ENCODE measurements at places on chromosomes 3 and 15.
A peak's percentile ranks its signal among the peaks of the same experiment; 100 is the strongest.

- DNase-seq = no peak
Measured at GRCh38 chr3:10390641-10391373, 69.9 kb upstream of the SEC13 start.

DNA sequence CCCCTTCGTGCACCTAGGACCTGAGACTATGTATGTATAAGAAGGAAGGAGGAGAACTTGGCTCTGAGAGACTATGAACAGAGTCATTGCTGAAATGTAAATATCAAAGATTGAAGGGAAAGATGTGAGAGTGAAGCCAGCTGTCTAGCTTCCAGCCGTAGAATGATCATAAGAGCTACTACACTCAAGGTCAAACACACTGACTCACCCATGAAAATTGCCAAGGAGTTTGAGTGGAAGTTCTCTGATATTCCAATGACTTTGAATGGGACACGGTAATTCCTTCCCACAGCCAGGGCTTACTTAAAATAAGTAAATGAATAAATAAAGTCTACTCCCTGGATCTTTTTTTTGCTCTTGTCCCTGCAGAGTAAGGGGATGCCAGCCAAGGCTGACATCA lies 398.9 kb upstream of the TPRG1 start:
- no peak for DNase-seq

GRCh38 chr3:58679446-58679845 lies 12.9 kb upstream of the FAM3D start:
- no peak for DNase-seq

DNA sequence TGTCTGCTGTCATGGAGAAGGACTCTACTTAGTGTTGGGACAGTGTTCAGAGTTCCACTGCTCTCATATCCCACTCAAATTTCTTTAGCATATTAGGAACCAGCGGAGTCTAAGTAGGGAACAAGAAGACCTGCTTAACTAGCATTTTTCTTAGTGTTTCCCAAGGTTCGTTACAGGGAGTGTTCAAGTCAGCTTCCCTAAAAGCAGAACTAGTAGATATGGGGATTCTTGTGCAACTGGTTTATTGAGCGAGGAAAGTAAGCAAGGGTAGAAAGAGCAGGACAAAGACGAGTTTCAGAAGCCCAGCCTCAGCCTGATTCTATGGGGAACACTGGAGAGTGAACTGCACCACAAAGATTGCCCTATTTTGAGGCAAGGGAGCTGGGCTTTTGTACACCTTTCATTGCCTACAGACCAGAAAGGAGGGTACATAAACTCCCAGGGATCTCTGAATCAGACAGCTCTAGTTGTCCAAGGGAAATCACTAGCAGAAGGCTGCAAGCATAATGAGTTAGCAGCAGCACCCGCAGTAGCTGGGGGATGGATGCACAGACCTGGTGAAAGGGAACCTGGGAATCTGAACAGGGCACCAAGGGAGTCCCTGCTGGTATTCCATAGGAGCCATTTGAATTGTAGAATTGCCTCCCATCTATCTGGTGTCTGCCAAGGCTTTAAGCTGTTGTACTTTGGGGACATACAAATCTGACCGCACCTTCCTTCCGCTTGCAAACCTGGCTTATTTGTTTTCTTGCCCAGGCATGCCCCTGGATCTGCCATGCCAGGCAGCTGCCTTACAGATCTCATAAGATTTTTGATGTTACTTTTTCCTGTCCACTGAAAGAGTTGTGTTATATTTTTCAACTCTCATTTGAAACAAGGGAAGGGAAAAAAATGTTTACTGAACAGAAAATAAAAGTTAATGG lies 15.1 kb downstream of the CMTM7 start:
- peak; percentile 86 for DNase-seq

- DNase-seq = no peak
Measured at GRCh38 chr15:91357486-91357885, 257.4 kb downstream of the SV2B start.

DNA sequence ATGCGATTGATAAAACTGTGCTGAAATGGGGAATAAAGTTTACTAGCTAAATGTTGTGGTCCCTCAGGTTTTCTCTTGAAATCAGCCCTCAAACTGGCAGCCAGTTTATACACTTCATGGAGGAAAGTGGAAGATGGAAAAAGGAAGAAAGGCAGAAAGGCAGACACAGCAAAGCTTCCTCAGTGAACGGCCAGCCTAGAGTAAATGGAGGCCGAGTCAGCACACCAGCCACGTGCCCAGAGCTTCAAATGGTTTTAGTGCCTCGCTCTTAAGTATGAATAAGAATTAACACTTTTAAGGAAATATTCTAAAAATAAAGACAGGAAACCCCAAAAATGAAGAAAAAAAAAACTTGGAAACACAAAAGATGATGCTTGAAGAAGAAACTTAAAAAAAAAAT lies 48.3 kb downstream of the GNB4 start:
- DNase-seq = no peak

- DNase-seq = no peak
Measured at GRCh38 chr15:84905016-84905916, 20.8 kb downstream of the SLC28A1 start.

GRCh38 chr3:141405591-141405990 lies 37.3 kb downstream of the ZBTB38 start:
- DNase-seq = no peak

DNA sequence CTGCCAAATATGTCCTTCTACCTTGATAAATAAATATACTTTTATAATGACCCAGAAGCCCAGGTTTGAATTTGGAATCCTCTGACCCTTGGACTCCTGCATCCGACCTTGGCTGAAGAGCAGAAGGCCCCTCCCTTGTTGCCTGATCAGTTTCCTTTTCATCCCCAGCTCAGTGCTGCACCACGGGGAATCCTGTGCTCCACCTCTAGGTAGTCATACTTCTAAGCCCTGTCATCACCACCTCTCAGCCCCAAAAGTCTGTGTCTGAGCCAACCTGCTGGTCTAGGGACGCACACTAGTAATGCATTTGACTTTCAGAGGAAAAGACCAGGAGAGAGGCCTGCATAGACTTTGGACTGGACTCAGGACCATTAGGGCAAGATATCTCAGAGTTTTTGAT lies 310.6 kb downstream of the NLGN1 start:
- DNase-seq = no peak

DNA sequence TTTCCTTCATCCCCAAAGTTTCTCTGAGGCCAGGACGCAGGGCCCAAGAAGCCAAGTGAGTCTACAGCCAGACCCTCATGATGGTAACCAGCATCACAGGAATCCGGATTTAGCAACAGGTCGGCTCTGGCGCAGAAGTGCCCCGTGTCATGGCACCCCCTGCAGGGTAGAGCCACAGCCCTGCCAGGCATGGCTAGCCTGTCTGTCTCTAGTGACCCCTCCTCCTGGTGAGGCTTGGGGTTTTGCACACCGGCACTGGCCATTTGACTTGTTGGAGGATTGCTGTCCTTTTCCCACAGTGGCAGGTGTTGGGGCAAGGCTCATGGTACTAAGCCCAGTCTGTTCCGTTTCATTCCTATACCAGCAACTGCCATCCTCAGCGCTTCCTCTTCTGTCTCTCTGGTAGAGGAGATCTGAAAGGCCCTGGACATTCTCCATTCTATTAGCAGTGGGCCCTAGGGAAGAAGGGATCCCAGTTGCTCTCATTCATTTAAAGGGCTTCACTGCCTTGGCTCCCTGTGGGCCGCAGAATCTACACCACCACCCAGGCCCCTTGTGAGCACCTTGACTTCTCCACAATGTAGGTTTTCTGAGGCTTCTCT lies 9.4 kb upstream of the CHAC1 start:
- no peak for DNase-seq

GRCh38 chr15:67303490-67304363 lies 49.1 kb downstream of the IQCH start:
- peak; percentile 16 for DNase-seq

- peak; percentile 92 for DNase-seq
Measured at GRCh38 chr3:9249273-9250192, at the start of gene SRGAP3. Gene SRGAP3, minus strand, starts transcription at chr3:9249646. Its CDS starts 695 bp downstream, at chr3:9248951.

GRCh38 chr3:151837057-151837456 lies 23.1 kb downstream of the AADAC start:
- peak; percentile 23 for DNase-seq

GRCh38 chr3:64575211-64575844 lies 112.5 kb downstream of the ADAMTS9 start:
- DNase-seq = no peak

DNA sequence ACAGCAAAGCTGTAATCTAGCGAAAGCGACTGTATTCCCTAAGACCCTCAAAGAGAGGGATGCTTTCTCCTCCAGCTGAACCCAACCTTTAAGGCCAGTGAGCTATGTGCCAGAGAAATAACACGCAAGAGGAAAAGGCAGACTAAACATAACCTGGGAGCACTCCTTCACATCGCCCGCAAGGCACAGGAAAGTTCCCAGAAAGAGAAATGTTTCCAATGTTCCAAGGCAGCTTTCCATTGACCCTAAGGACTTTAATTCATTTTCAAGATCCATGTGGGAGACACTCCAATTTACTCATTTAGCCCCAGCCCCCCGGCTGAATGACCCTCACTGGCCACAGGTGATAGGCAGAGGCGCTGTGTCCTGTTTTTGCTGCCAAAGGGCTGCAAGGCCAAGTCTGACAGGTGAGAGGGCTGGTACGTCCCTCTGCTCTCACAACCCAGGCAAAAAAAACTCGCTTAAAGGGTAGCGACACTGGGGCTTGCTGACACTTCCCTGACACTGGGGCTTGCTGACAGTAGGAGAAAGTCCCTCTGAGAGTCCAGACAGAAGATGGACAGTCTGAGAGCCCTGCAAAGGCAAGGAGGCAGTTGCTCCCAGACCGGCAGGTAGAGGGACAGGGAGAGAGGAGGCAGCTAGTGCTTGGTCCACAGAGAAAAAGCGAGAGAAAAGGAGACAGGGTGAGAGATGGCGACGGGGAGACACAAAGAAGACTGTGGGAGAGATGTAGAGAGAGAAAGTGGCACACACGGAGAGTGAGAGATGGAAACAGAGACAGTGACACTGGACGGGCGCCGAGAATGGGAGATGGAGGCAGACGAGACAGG lies 702 bp downstream of the ARHGEF3 start:
- no peak for DNase-seq

- DNase-seq = no peak
Measured at GRCh38 chr3:160217675-160218074, 7.5 kb upstream of the C3orf80 start.

DNA sequence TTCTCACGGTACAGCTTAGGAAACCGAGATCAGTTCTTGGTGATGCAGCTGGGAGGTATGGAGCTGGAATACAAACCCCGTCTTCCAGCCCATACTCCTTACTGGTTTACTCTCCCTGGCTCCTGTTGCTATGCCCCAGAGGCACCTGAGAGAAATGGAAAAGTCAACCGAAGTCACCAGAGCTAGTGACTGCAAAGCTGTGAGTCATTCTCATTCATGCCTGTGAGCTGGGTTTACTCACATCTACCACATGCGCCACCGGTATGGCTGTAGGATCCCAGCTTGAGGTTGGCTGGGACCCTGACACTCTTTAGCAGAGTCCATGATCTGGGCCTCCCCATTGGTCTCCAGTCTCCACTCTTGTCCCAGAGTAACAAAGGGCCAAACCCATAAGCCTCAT lies 111.5 kb upstream of the ETV5 start:
- no peak for DNase-seq

DNA sequence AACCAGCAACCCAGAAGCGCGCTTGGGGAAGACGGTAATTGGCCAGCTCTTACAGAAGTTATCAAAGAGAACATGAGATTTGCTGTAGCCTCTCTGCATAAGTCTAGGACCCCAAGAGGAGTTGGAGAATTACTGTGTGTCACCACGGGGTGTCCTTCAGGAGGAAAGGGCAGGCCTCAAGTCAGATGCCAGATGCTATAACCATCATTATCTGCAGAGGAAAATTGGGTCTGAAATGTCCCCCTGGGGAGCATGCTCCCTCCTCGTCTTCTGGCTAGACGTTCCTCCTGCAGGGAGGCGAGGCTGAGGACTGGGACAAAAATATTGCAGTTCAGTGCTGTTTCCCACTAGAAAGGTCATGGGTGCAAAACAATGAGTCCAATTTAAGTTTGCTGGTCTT lies 380.5 kb upstream of the CFAP20DC start:
- DNase-seq = no peak

- no peak for DNase-seq
Measured at GRCh38 chr3:105613120-105613519, 246.4 kb downstream of the ALCAM start.

- DNase-seq = no peak
Measured at GRCh38 chr15:90883526-90883975, 753 bp upstream of the FES start.

- peak; percentile 74 for DNase-seq
Measured at GRCh38 chr3:15272426-15273196, 59.8 kb downstream of the SH3BP5 start.

- no peak for DNase-seq
Measured at GRCh38 chr3:130528120-130528519, 11.1 kb downstream of the COL6A6 start.

DNA sequence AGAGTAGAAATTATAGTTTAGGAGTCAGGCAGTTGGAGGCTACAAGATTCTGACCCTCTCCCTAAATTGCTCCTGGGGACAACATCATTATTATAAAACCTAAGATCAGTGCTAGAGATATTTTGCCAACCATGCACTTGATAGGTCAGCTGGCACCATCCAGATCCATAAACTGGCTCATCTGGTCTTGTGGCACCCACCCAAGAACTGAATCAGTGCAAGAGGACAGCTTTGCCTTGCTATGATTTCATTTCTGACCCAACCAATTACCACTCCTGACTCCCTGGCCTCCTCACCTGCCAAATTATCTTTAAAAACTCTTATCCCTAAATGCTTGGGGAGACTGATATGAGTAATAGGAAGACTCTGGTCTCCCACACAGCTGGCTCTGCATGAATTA lies 461.1 kb upstream of the TGFBR2 start:
- DNase-seq = no peak

DNA sequence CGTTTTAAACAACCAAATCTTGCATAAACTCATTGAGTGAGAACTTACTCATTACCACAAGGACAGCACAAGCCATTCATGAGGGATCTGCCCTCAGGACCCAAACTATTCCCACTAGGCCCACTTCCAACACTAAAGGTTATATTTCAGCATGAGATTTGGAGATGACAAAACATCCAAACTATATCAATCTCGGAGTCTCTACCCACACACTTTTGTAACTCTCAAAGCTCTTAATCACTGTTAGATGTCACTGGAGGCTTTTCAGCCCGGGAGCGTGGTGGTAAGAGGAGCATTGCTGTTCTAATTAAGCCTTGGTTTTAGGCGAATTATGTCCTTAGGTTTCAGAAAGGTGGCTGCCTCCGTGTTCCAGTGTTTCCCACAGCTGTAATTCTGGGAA lies 86.3 kb downstream of the CNTN6 start:
- DNase-seq = no peak

- no peak for DNase-seq
Measured at GRCh38 chr15:87263871-87264270, 992.7 kb downstream of the NTRK3 start.

GRCh38 chr3:10822055-10822454 lies 6.0 kb downstream of the SLC6A11 start:
- DNase-seq = no peak

DNA sequence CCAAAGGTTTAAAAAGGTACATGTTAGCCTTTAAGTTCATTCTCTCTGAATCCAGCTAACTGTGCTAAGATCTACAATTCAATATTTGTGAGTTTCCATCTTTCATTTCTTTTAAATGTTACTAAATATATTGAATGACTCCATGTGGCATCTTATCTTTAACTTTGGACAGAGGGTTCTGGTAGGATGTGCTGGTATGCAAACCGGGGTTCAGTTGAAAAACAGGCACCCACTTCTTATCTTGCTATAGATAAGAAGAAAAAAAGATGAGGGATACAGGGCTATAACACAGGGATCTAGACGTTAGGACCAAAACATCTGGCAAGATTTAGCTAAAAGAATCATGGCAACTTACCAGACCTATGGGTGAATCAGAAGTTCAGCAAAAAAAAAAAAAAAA lies 538.3 kb downstream of the EDEM1 start:
- DNase-seq = no peak

GRCh38 chr3:126474498-126475412 lies 936 bp downstream of the ZXDC start:
- peak; percentile 35 for DNase-seq

- DNase-seq = no peak
Measured at GRCh38 chr15:79582650-79583049, 150.5 kb downstream of the MINAR1 start.
